ENCODE measurements at places on chromosomes 3 and 15. TPM values are rescaled to one million over a fixed set of nuclear protein-coding genes. Genes with fewer than 3 reads are reported as not detected.

Gene CTXN2
- total RNA-seq, result not detected

DNA sequence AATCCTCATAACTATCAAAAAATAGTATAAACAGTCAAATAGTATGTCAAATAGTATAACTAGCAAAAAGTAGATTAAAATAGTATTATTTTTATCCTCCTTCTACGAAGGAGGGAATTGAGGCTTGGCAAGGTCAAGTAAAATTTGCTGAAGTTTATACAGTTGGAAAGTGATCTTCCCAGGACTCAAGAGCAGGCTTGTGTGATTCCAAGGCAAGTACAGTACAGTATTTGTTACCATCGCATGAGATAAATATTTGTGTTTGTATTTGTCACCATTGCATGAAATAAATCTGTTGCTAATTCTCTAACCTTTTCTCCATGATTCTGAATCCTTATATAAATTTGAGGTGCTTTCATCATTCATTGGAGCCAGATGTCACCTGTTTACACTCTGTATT, 28.9 kb downstream of the SH3GL3 start:
- H3K4me3 ChIP-seq, result no peak overlapping the region
- no peaks in the 10 kb centered on the region for H3K27me3 ChIP-seq
- no peaks in the 10 kb centered on the region for H3K36me3 ChIP-seq
- H3K4me1 ChIP-seq, result no peaks in the 10 kb centered on the region
- no peak overlapping the region for H3K27ac ChIP-seq
- no peak for DNase-seq

Gene NBEAL2
- 326 TPM for total RNA-seq

DNA sequence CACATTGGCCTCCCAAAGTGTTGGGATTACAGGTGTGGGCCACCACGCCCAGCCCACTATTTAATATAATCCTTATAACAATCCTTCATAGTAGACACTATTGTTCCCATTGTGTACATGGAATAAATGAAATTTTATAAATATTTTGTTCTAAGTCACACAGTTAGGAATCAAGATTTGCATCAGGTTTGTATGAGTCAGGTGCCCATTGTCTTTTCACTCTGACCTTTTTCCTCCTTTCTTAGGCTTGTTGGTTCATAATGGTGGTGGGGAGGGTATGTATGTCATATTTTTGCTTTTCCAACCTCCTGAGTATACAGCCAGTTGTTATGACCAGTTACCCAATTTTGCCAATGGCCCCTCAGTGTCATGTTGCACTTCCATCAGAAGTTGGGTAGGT, 18.0 kb upstream of the SLC30A4 start:
- no peak overlapping the region for H3K4me3 ChIP-seq
- H3K27ac ChIP-seq, result no peak overlapping the region

DNA sequence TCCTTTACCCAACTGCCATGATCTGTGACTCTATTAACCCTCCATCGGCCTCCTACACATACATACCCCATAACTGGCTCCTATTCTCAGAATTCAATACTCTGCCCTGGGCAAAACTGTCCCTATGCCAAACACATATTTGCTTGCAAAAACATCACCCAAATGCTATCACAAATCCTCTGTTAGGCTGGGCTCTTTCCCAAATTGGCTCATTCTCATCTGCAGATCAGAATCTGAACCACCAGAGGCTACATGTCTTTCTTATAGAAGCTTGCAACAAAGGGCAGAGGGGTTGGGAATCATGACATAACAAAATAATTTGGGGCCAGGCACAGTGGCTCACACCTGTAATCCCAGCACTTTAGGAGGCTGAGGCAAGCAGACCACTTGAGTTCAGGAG, 45.4 kb upstream of the GOLM2 start:
- no peaks in the 10 kb centered on the region for H3K27me3 ChIP-seq
- H3K4me3 ChIP-seq, result no peak overlapping the region
- no peaks in the 10 kb centered on the region for H3K36me3 ChIP-seq
- H3K4me1 ChIP-seq, result no peaks in the 10 kb centered on the region
- no peak overlapping the region for H3K27ac ChIP-seq

- H3K27ac ChIP-seq, result no peak overlapping the region
- H3K4me1 ChIP-seq, result no peaks in the 10 kb centered on the region
- H3K27me3 ChIP-seq, result no peaks in the 10 kb centered on the region
- no peak for DNase-seq
- H3K4me3 ChIP-seq, result no peak overlapping the region
- no peaks in the 10 kb centered on the region for H3K36me3 ChIP-seq
Measured at GRCh38 chr3:14503033-14503705, 37.0 kb downstream of the GRIP2 start.

DNA sequence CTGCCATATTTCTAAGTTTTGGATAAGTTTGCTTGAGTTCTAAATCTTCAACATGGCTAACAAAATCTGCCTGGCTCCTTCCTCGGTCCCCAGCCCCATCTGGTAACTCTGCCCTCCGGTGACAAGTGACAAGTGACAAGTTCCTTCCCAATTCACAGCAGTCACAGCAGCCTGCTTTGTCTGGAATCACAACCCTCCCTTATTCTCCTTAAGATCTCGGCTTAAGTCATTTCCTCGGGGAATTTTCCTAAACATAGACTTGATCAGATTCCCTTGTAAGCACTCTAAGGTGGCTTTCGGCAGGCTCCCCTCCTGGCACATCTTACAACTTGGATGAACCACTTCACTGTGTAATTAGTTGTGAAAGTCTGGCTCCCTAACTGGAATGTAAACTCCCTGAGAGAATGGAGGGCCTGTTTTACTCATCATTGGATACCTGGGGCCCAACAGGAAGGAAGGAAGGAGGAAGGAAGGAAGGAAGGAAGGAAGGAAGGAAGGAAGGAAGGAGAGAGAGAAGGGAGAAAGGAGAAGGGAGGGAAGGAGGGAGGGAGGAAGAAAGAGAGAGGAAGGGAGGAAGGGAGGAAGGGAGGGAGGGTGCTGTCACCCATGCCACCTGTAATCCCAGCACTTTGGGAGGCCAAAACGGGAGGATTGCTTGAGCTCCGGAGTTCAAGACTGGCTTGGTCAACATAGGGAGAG, 126.4 kb downstream of the SHQ1 start:
- DNase-seq, result no peak
- no peak overlapping the region for H3K27ac ChIP-seq
- H3K27me3 ChIP-seq, result no peaks in the 10 kb centered on the region
- no peaks in the 10 kb centered on the region for H3K36me3 ChIP-seq

Gene RLBP1
- total RNA-seq, result not detected

DNA sequence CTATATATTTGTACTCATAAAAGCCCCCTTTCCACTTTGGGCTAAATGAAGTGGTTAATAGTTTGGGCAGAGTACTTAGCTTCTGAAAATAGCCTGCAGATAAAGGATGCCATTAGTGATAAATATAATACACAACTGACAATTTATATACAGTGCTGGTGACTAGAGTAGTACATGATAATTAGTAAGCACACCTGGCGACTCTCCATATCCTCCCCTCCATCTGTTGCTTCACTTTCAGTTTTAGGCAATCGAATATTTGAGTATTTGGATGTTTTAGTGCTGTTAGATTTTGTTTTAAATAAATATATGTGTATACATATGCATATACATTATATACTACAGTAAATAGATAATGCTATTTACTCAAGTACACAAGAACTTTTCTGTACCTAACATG, 35.9 kb upstream of the CHMP2B start:
- H3K27ac ChIP-seq, result no peak overlapping the region
- DNase-seq, result no peak
- H3K4me3 ChIP-seq, result no peak overlapping the region
- H3K36me3 ChIP-seq, result no peaks in the 10 kb centered on the region

GRCh38 chr3:52290596-52291507, 3.2 kb downstream of the GLYCTK start:
- H3K27ac ChIP-seq, result no peak overlapping the region
- no peaks in the 10 kb centered on the region for H3K27me3 ChIP-seq

DNA sequence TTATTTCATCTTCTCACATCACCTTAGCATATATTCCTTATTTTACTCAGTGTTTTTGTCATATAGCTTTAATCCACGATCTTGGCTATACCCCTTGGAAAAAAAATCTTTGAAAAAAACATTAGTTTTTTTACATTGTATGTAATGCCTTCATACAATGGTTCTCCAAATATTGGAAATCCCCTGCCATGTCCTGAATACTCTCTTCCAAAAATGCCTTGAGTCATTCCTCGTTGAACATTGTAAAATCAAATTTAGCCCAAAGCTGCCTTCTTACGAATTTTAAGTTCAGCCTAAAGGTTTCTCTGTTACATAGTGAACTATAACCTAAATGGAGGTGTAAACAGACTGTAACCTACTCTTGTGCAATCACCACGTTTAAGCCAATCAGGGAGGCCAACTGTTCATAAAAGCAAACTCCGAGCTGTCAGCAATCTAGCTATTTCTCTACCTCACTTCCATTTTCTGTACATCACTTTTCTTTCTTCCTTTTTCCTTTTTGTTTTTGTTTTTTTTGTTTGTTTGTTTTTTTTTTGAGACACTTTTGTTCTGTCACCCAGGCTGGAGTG, 140.1 kb downstream of the ANXA2 start:
- H3K4me3 ChIP-seq, result no peak overlapping the region
- no peaks in the 10 kb centered on the region for H3K4me1 ChIP-seq
- H3K27me3 ChIP-seq, result no peaks in the 10 kb centered on the region
- no peaks in the 10 kb centered on the region for H3K36me3 ChIP-seq
- H3K27ac ChIP-seq, result no peak overlapping the region

GRCh38 chr3:194561306-194561974, 71.8 kb downstream of the TMEM44 start:
- no peak overlapping the region for H3K27ac ChIP-seq
- no peak overlapping the region for H3K4me3 ChIP-seq
- H3K27me3 ChIP-seq, result no peaks in the 10 kb centered on the region
- H3K36me3 ChIP-seq, result no peaks in the 10 kb centered on the region
